Retina (tissue), 1 donor: ENCODE measurements at places on chromosomes 12 and 14.

- no peak for DNase-seq
These were observed 11.2 kb downstream of the PRPF39 start for GRCh38 chr14:45095143-45095542.

GRCh38 chr12:3246253-3246652 is 169.1 kb downstream of the TSPAN9 start:
- no peak for DNase-seq

- peak; percentile 21 for DNase-seq
These were observed 185.6 kb upstream of the C14orf180 start for GRCh38 chr14:104393898-104394381.

GRCh38 chr12:68461645-68462044 is 129.5 kb upstream of the MDM1 start:
- no peak for DNase-seq

DNA sequence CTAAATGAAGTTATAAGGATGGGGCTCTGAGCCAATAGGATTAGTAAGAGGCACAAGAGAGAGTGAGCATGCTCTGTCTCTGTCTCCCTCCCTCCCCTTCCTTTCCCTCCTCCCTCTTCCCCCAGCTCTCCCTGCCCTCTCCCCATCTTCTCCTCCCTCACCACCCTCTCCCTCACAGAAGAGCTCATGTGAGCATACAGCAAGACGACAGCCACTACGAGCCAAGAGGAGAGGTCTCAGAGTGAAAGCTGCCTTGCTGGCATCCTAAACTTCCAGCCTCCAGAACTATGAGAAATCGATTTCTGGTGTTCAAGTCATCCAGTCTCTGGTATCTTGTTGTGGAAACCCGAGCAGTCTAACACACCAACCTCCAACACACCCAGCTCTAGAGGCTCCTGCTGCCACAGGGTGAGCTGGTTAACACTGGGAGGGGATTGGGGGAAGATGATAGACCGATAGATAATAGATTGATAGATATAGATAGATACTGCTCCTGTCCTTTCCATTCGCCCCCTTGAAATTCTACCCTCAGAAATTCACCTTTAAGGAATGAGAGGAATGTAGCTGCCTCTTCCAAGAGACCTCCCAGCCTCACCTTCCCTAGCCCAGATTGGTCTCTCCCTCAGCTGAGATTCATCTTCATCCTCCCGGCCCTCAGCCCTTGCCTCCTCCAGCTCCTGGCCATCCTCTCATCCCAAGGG is 25.8 kb upstream of the ACTN1 start:
- DNase-seq, result peak; percentile 13
